Dermis blood vessel endothelial cell (primary cell): ENCODE measurements at places on chromosomes 7 and 10. TPM values are rescaled to one million over a fixed set of nuclear protein-coding genes. Genes with fewer than 3 reads are reported as not detected.

DYNC1I1 gene
- 12.0 and 15.1 TPM in 2 replicates for total RNA-seq

LBX1 gene
- not detected in 2 replicates for total RNA-seq

OGDHL gene
- total RNA-seq, result 0.33 and 0.85 TPM in 2 replicates

BLNK gene
- total RNA-seq, result not detected in 2 replicates

MYPN gene
- total RNA-seq, result under 0.01 TPM in 1 of 2 replicates, not detected in the other

ENTPD1 gene
- total RNA-seq, result 32.2 and 54.4 TPM in 2 replicates

CHCHD3 gene
- 70.8 and 98.8 TPM in 2 replicates for total RNA-seq

FAM237B gene
- total RNA-seq, result not detected in 2 replicates

XRCC2 gene
- 3.1 and 7.0 TPM in 2 replicates for total RNA-seq

GPAM gene
- 9.9 and 10.3 TPM in 2 replicates for total RNA-seq

ZCWPW1 gene
- total RNA-seq, result 0.51 and 0.98 TPM in 2 replicates

AP1S1 gene
- total RNA-seq, result 115 and 144 TPM in 2 replicates

OR6V1 gene
- not detected in 2 replicates for total RNA-seq

REEP3 gene
- 57.4 and 67.6 TPM in 2 replicates for total RNA-seq

RAB11FIP2 gene
- total RNA-seq, result 11.1 TPM in 2 replicates

PDE6C gene
- total RNA-seq, result not detected in 2 replicates

MMD2 gene
- total RNA-seq, result not detected in 2 replicates

ZWINT gene
- 28.8 and 67.1 TPM in 2 replicates for total RNA-seq

UTF1 gene
- not detected in 2 replicates for total RNA-seq

PRRT4 gene
- total RNA-seq, result not detected in 2 replicates

MRM2 gene
- total RNA-seq, result 15.3 and 20.1 TPM in 2 replicates

OR2A5 gene
- not detected in 2 replicates for total RNA-seq

ADCY1 gene
- total RNA-seq, result 0.17 and 0.93 TPM in 2 replicates

NIPSNAP2 gene
- 37.3 and 43.8 TPM in 2 replicates for total RNA-seq

SLC18A3 gene
- total RNA-seq, result not detected in 2 replicates

AKR1C3 gene
- 119 and 237 TPM in 2 replicates for total RNA-seq

MPP7 gene
- 6.8 and 16.3 TPM in 2 replicates for total RNA-seq

BMPER gene
- 0.70 and 1.0 TPM in 2 replicates for total RNA-seq

GRID2IP gene
- total RNA-seq, result 0.05 TPM in 1 of 2 replicates, not detected in the other

ZSWIM8 gene
- 66.4 and 71.8 TPM in 2 replicates for total RNA-seq

CCDC3 gene
- total RNA-seq, result 0.28 and 1.4 TPM in 2 replicates

CPN1 gene
- total RNA-seq, result not detected in 2 replicates

CH25H gene
- total RNA-seq, result 3.1 and 3.8 TPM in 2 replicates

LOXL4 gene
- 0.68 and 0.88 TPM in 2 replicates for total RNA-seq

LRGUK gene
- 0.05 and 0.17 TPM in 2 replicates for total RNA-seq

ELN gene
- total RNA-seq, result 4.4 and 5.4 TPM in 2 replicates
